ENCODE measurements at places on chromosomes 1 and 21.

DNA sequence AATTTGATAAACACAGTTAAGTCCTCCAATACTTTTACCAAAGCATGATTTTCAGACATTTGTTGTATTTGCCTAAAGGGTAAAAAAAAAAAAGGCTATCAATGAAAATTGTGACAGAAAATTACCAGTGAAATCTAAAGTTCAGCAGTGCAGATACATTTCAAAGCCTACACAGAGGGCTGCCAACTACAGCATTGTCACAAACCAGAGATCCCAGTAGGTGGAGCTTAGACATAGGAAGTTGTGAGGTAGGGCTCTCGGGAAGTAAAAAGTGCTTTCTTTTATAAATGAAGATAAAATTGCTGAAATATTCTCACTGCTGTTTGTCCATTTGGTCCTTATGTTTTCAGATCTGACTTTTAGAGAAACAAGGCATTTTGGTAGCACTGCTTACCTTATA lies 123.0 kb downstream of the DYRK1A start:
- H3K27ac ChIP-seq = no peak overlapping the region
- no peaks in the 10 kb centered on the region for H3K27me3 ChIP-seq
- no peak for DNase-seq
- H3K36me3 ChIP-seq = peaks cover 6% of the 10 kb centered on the region

- no peak for DNase-seq
- H3K27me3 ChIP-seq = no peaks in the 10 kb centered on the region
- H3K36me3 ChIP-seq = no peaks in the 10 kb centered on the region
- no peak overlapping the region for H3K4me3 ChIP-seq
- H3K27ac ChIP-seq = no peak overlapping the region
- H3K4me1 ChIP-seq = no peaks in the 10 kb centered on the region
Measured at GRCh38 chr1:98749152-98749756, 87.7 kb downstream of the SNX7 start.

- no peaks in the 10 kb centered on the region for H3K27me3 ChIP-seq
- H3K36me3 ChIP-seq = no peaks in the 10 kb centered on the region
- no peak overlapping the region for H3K4me3 ChIP-seq
- H3K4me1 ChIP-seq = no peaks in the 10 kb centered on the region
- no peak overlapping the region for H3K27ac ChIP-seq
Measured at GRCh38 chr1:227742738-227743715, 7.8 kb downstream of the SNAP47 start.

GRCh38 chr1:31651089-31651420 lies 6.4 kb upstream of the PEF1 start:
- no peaks in the 10 kb centered on the region for H3K27me3 ChIP-seq
- DNase-seq = no peak
- peaks cover 23% of the 10 kb centered on the region for H3K36me3 ChIP-seq
- H3K27ac ChIP-seq = no peak overlapping the region
- peaks cover 7% of the 10 kb centered on the region for H3K4me1 ChIP-seq

DNA sequence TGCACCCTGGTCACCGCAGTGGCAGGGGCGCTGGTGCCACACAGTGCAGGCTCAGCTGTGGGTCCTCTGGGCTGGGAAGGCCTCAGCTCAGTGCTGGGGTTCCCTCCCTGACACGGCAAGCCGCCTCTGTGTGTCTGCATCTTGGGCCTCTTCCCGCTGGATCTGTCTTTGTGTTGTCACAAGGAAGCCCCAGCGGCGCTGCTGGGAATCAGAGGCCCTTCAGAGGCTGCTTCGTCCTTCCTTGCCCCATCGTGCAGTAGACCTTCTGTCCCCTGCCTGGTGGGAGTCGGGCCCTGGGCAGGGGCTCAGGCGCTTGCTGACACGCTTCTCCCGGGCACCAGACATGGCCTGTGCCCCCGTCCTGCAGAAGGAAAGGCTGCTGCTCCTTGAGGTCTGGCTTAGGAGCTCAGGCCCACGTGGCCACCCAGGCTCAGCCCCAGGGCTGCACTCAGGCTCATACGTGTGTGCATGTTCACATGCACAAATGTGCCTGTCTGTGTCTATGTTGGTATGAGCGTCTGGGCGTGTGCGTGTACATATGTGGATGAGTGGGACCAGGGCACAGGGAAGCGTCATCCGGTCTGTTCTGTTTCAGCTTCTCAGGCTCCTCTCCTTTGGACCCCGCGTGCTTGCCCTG lies 24.3 kb upstream of the DIP2A start:
- no peaks in the 10 kb centered on the region for H3K4me1 ChIP-seq
- DNase-seq = no peak
- no peaks in the 10 kb centered on the region for H3K27me3 ChIP-seq
- peaks cover 100% of the 10 kb centered on the region for H3K36me3 ChIP-seq
- no peak overlapping the region for H3K4me3 ChIP-seq
- H3K27ac ChIP-seq = no peak overlapping the region

DNA sequence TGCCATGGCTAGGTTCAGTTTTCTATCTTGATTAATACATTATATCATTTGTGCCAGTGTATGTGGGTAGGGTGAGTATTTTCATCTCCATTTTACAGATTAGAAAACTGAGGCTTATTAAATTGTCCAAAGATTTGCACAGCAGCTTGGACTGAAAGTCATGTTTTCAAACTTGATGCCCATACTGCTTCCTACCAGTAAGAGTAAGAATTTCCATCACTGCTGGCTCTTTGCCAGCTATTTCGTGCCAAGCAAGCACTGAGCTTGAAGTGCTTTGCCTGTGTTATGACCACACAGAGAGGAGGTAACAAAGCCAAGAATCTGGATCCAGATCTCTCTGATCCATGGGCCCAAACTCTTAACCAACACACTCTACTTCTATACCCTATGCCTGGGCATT lies 295.0 kb downstream of the VAV3 start:
- no peaks in the 10 kb centered on the region for H3K27me3 ChIP-seq
- no peaks in the 10 kb centered on the region for H3K36me3 ChIP-seq
- H3K4me3 ChIP-seq = no peak overlapping the region
- H3K4me1 ChIP-seq = peaks cover 22% of the 10 kb centered on the region

DNA sequence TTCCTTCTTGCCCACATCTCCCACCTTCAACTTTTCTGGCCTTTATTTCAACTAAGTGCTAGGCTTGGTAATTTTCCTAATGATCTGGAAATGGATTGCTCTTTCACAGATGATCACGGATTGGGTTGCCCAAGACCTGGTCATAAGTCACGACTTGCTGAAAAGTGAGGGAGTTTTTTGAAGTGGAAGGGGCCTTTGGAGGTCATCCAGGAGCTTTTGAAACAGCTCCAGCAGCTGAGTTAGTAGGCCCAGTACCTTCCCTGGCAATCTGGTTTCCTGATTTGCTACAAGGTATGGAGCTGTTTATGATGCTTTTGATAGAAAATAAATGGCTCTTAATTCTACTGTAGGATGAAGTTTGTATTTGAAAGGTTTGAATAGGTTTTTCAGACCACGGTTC lies 20.4 kb downstream of the GREM2 start:
- no peaks in the 10 kb centered on the region for H3K4me1 ChIP-seq
- H3K36me3 ChIP-seq = no peaks in the 10 kb centered on the region
- H3K4me3 ChIP-seq = no peak overlapping the region

GRCh38 chr1:33180226-33180910 lies 1.5 kb downstream of the TRIM62 start:
- peak; percentile 53 for DNase-seq
- H3K4me3 ChIP-seq = peak overlapping the region; percentile 80
- peaks cover 49% of the 10 kb centered on the region for H3K4me1 ChIP-seq

DNA sequence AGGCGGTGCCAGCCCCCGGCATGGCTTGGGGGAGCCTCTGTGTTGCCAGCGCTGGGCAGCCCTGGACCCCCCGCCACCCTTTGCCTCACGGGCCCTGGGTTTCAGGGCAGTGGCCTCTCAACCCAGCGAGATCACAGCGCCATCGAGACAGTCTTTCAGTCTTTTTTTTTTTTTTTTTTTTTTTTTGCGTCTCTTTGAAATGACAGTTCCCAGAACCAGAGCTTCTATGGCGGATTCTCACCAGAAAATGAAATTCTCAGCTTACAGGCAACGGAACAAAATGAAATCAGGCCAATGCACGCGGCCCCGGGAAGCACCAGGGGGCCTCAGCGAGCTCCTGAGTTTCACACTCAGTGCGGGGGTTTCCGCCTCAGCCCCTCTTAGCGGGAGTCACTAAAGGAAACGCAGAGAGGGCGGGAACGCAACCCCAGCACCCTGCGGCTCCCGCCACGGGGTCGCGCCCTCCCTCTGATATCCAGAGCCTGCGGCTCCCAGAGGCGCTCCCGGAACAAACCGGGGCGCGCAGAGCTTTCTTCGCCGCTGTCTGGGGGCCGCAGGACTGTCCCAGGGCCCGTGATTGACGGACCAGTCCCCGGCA lies 8.0 kb upstream of the COL6A1 start:
- H3K27ac ChIP-seq = peak overlapping the region; percentile 94
- no peak for DNase-seq
- peak overlapping the region; percentile 51 for H3K4me3 ChIP-seq
- no peaks in the 10 kb centered on the region for H3K36me3 ChIP-seq

DNA sequence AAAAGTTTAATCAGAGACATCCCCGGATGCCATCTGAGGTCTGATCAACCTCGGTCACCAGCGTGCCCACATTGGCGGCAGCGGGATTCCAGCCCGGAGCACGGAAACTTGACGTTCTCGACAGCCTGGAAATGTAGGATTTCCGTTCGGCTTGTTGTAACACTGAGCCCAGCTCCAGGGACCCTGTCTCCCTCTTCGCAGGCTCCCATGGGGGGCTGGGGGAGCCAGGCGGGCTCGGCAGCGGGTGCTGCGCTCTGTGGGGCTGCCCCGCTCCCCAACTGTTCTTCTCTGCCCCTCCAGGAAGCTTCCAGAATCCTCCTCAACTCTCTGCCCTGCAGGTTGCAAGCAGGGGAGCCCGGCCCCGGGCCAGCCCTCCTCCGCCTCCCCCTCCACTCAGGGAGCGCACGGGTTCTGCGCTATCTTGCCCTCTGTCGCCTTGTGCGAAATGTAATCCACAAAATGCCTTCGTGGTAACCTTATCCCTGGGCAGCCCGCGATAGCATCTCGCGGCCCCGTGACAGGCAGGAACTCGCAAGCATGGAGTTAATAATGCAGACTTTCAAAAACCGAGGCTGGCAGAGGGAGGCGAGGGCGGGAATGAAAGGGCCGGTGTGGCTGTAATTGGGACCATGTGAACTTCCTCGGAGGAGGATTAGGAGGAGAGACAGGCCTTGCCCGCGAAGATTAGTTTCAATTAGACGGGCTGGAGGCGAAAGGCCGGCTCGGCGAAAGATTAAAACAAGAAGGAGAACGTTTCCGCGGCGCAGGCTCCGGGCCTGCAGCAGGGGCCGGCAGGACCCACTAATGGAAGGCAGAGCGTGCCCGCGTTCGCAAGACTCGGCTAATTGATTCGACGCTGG lies 53.9 kb upstream of the TTC34 start:
- no peak for DNase-seq
- no peaks in the 10 kb centered on the region for H3K36me3 ChIP-seq
- no peaks in the 10 kb centered on the region for H3K4me1 ChIP-seq
- peaks cover 62% of the 10 kb centered on the region for H3K27me3 ChIP-seq

DNA sequence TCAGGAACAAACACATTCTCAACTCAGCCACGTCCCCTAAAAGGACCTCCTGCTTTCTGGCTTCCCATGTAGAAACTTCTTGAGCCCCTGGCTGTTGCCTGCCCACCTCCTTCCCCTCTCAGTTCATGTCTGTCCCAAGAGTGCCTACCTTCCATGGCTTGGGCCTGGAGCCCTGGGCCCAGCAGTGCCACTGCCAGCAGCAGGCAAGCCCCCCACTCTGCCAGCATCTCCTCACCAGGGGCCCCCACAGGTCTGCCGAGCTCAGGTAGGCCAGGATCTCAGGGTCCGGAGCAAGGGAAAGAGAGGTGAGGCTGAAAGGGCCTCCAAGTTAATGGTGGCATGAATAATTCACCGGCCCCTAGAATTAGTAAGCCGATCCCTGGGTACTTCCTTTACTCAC lies at the start of gene CDCP2:
TSS of gene CDCP2 (minus strand) at position 305 of the 400 bp plus-strand sequence. CDS start at position 227, 78 bp downstream.
- H3K27ac ChIP-seq = peak within 1 kb of the TSS; percentile 41
- no peaks in the 10 kb centered on the region for H3K36me3 ChIP-seq

- H3K36me3 ChIP-seq = no peaks in the 10 kb centered on the region
- DNase-seq = no peak
- H3K4me3 ChIP-seq = no peak overlapping the region
- no peaks in the 10 kb centered on the region for H3K4me1 ChIP-seq
- H3K27ac ChIP-seq = no peak overlapping the region
Measured at GRCh38 chr1:246281639-246282038, 225.4 kb downstream of the SMYD3 start.

- no peak for DNase-seq
- no peak overlapping the region for H3K27ac ChIP-seq
- no peaks in the 10 kb centered on the region for H3K4me1 ChIP-seq
- H3K27me3 ChIP-seq = no peaks in the 10 kb centered on the region
- no peaks in the 10 kb centered on the region for H3K36me3 ChIP-seq
- H3K4me3 ChIP-seq = no peak overlapping the region
Measured at GRCh38 chr1:65368403-65368802, 52.1 kb upstream of the LEPR start.

DNA sequence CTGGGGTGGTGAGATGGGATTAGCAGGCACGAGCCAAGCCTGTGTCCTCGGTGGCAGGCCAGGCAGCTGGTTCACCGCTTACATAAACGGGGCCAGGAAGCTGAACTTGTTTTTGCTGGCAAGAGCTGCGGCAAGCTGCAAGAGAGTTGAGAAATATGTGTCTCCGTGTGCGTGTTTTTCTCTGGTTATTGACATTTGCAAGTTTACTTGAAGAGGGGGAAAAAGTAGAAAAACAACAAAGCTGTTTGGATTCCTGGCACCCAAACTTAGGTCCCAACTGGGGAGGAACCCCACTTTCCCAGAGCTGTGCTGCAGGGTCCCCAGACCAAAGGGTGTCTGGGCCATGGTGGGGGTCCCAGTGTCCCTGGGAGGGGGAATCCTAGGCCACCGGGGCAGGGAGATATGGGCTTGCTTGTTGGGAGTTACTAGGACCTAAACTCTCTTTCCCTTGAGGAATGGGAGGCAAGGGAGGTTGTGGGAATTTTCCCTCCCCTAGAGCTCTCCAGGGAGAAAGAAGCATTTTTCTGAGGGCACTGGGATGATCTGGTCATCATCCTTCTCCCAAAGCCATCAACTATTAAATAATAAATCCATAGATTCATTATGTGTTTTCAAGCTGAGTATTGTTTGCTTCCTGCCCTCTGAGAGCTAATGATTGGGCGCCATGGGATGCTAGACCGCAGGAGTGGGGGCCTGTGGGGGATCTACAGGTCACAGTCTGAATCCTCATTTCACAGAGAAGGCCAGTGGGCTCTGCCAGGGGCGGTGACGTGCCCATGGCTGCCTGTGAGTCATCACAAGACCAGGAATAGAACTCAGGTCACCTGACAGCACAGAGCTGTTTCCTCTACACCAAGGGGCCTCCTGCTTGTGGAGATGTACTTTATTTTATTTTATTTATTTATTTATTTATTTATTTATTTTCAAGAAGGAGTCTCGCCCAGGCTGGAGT lies 14.8 kb downstream of the IL6R start:
- peak; percentile 33 for DNase-seq
- peak overlapping the region; percentile 92 for H3K27ac ChIP-seq
- H3K27me3 ChIP-seq = no peaks in the 10 kb centered on the region

GRCh38 chr1:44084998-44085675 lies 33.5 kb upstream of the KLF17 start:
- no peaks in the 10 kb centered on the region for H3K4me1 ChIP-seq
- no peak overlapping the region for H3K4me3 ChIP-seq
- DNase-seq = no peak

- DNase-seq = no peak
- no peaks in the 10 kb centered on the region for H3K4me1 ChIP-seq
- H3K4me3 ChIP-seq = no peak overlapping the region
Measured at GRCh38 chr1:19764848-19765247, 34.9 kb downstream of the TMCO4 start.

- no peaks in the 10 kb centered on the region for H3K36me3 ChIP-seq
- no peaks in the 10 kb centered on the region for H3K27me3 ChIP-seq
- H3K4me3 ChIP-seq = peak overlapping the region; percentile 42
- peak overlapping the region; percentile 60 for H3K27ac ChIP-seq
- no peak for DNase-seq
Measured at GRCh38 chr21:38734646-38735365, 70.9 kb upstream of the ETS2 start.

GRCh38 chr21:21114461-21114860 lies 116.3 kb downstream of the NCAM2 start:
- H3K27ac ChIP-seq = no peak overlapping the region
- no peak for DNase-seq
- no peaks in the 10 kb centered on the region for H3K36me3 ChIP-seq
- no peaks in the 10 kb centered on the region for H3K4me1 ChIP-seq
- H3K27me3 ChIP-seq = no peaks in the 10 kb centered on the region

All from esophagus squamous epithelium (tissue), 5 donors.